ENCODE measurements at places on chromosomes 3 and 15.

DNA sequence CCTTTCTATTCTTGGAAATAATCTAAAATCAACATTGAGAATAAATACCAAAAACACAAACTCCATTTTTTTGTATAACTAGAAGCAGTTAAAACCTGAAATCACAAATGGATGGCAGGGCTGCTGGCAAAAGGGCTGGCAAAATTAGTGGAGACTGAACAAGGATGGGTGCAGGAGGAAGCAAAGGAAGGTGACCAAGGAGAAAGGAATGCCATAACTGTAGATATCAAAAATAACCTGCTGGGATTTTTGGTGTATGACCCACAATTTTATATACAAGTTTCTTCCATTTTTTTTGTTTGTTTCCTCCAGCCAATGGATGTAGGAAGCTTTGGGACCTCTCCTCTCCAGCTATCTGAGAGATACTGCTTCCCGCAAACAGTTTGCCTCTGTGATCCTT, 12.7 kb downstream of the CFAP44 start:
- DNase-seq, result no peak

- no peak for DNase-seq
Measured at GRCh38 chr15:27042646-27043045, 71.7 kb downstream of the GABRG3 start.

DNA sequence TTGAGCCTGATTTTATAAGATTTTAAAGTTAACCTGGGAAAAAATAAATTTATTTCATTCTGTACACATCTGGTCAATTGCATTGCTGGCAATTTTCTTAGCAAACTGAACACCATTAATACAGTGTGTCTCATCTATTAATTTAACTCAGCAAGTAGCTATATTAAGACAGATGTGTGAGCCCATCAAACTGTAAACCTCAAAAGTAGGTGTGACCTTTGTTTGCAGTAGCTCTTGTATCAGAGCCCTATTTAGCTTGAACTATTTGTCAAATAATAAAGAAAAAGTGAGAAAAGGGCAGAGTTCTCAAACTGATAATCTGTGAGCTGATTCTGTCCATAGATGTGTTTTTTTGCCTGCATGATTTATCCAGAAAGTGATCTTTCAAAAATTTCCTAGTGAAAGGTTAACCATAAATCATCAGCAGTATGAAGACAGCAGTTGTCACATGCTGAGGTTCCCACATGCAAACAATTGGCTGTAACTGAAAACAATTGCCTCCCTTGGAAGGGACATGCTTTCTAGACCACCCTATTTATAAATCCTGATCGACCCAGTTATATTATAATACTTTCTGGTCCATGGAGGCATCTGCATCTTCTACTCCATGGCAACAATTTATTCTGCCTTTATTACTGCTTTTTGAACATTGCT, 646.5 kb downstream of the NSUN3 start:
- no peak for DNase-seq

DNA sequence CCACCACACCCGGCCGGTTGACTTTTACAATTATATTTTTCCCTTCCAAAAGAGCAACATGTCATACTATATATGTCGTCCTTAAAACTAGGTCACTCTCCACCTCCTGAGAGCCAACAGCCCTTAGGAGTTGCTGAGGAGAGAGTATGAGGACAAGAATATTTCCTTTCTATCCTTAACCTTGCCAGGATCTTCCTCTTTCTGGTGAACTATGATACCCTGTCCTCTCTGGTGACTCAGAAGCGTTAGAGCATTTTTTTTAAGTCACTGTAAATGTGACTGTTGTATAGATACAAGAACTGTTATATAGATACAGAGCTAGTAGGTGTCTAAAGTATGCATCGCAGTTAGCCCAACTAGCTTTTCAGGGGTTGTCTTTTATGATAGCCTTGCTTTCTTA, 33.7 kb upstream of the MTHFS start:
- DNase-seq, result no peak

All from activated CD4-positive, alpha-beta T cell treated with anti-CD3 and anti-CD28 coated beads, Interleukin-2, amount 50 U/mL, for 48 hours (primary cell).